ENCODE measurements at places on chromosomes 6 and 20. TPM values are rescaled to one million over a fixed set of nuclear protein-coding genes. Genes with fewer than 3 reads are reported as not detected.

GRCh38 chr6:125963817-125964216 lies 7.2 kb downstream of the HINT3 start:
- DNase-seq, result no peak

The ENPP5 gene
- 2.5 TPM for total RNA-seq

The FNDC1 gene
- total RNA-seq, result under 0.01 TPM

DNA sequence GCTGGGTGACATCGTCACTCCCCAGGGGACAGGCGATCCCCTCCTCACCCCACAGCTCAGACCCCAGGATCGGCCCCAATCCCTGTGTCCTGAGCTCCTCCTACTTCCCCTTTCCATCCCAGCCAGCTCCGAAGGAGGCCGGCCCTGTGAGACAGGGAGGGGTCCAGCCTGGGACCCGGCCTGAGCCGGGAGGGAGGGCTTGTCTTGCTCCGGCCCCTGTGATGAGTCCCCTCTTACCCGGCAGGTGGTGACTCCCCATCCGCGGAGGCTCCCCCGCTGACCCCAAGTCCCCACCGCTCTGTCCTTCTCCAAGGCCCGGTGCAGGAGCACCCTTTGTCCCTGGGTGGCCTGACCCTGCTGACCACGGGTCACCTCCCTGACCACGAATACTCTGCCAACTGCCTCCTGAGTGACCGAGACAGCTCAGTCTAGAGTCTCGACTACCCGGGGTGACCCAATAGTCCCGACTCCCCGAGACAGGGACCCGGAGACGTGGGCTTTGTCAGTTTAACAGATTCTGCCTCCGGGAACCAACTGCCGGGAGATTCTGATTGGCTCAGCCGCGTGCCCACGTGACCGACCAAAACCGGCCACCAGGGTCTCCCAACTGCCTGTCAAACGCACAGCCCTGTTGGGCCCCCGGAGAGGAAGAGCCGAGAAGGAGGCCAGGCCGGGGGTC lies 187.4 kb upstream of the PROKR2 start:
- peak; percentile 33 for DNase-seq

DNA sequence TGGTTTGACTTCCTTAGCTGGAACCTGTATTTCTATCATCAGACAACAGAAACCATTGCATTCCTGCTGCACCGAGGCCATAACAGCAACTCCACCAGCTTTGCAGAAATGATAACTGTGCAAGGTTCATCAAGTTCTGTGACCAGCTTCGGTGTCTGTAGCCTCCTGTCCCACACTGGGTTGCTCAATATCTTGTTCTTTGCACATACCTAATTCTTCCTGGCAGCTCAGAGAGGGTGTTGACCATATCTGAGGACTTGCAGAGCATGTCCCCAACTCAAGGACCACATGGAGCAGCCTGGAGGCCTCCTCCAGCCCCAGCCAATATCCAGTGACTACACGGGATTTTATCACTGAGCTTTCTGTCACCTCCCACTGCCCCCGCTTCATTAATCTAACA lies 59.3 kb upstream of the SCAF8 start:
- DNase-seq, result no peak

- no peak for DNase-seq
Measured at GRCh38 chr6:57278570-57278969, 38.9 kb upstream of the PRIM2 start.
